ENCODE measurements at places on chromosomes 5 and 9.

DNA sequence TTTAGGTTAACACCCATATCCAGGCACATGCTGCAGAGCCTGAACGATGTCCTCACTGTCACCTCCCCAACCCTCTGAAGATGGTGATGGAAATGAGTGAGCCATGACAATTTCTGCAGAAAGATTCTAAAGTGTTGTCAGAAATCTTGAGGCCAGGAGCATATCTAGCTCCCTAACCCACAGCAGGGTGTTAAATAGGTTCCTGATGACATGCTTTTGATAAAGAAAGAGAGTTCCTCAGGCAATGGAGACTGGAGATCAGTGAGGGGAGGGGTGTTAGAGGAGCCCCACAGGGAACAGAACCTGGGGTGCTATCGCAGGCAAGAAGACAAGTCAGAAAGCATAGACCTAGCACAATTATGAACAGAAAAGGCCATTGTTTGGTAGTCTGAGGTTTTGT, 95.7 kb downstream of the ENC1 start:
- DNase-seq: no peak

GRCh38 chr5:75671506-75671905, 45.7 kb downstream of the POC5 start:
- no peak for DNase-seq

- DNase-seq: peak; percentile 54
These were observed at the start of gene NPDC1 for GRCh38 chr9:137046088-137046787. Gene NPDC1, minus strand, starts transcription at chr9:137046177. Its CDS starts 188 bp downstream, at chr9:137045989.

- no peak for DNase-seq
These were observed 64.3 kb upstream of the S1PR3 start for GRCh38 chr9:88926781-88927505.

DNA sequence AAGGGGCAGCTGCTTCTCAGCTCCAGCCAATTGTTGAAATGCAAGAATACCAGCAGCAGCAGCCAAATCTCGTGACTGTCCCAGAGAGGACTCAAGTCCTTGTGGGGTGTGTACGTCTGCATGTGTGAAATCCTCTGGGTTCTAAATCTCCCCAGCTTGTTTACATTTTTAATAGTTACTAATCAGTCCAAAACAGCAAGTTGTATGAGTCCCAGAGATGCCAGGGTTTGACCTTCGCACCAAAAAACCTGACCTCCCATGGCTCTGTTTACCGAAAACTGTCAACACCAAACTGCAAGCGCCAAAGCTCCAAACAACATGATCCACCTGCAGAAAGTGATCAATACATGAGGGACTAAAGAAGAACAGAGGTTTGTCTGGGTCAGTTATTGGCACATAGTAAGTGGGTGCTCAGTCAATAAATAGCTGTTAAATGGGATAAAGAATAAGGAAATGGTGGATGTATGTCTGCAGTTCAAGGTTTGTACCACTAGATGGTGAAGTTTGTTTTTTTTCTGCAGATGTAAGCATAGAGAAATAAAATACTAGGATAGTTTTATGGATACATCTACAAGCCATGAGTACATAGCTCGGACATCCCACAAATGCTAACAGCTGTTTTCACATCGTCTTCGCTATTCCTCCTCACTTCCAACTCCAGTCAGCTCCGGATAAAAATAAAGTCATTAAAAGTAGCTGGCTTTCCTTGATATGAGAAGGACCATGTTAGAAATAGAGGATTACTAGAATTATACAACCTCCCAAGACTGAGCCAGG, 85.3 kb upstream of the ADRB2 start:
- peak; percentile 1 for DNase-seq

GRCh38 chr5:58074222-58074621, 385.7 kb downstream of the PLK2 start:
- DNase-seq: no peak

- no peak for DNase-seq
These were observed 472.0 kb downstream of the ACTL7B start for GRCh38 chr9:108383796-108384195.

DNA sequence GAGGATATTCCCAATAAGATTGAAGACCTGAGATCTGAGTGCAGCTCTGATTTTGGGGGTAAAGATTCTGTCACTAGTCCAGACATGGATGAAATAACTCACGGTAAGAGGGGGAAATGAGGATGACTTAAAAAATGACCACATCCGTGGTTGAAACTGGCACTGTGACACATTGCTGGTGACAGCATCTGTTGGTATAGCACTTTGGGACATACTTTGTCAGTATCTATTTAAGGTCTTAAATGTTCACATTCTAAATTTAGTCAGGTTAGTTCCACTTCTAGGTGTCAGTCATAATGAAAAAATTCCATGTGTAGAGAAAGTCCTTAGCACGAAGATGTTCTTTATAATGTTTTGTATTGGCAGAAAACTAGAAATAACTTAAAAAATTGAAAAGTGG, 70.9 kb downstream of the GAPVD1 start:
- DNase-seq: no peak

DNA sequence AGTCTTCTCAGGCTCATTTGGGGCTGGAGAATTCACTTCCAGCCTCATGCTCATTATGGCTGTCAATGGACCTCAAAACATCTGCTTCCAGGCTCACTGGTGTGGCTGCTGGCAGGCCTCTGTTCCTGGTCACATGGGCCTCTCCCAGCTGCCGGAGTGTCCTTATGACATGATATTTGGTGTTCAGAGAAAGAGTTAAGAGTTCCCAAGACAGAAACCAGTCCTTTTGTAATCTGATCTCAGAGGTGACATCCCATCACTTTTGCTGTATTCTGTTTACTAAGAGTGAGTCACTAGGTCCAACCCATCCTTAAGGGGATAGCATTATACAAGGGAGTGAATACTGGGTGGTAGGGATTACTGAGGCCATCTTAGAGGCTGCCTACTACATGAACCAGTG, 104.6 kb downstream of the CACNA1B start:
- DNase-seq: no peak

DNA sequence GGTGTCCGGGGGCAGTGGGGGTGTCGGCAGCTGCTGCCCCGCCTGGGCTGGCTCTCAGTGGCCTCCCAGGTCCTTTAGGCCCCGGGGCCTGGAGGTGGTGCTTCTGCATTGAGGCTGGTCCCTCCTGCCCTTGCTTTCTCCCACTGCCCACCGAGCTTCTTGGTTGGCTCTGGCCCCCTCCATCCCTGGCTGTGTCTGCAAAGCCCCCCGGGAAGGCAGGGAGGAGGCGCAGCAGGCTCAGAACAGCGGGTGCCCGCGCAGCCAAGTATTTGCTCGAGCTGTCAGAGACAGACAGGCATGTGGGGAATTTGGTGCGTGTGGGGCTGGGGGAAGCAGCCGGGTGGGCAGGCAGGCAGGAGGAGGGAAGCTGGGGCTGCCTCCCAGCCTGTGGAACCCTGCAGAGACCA, 11.5 kb downstream of the CXXC5 start:
- no peak for DNase-seq

DNA sequence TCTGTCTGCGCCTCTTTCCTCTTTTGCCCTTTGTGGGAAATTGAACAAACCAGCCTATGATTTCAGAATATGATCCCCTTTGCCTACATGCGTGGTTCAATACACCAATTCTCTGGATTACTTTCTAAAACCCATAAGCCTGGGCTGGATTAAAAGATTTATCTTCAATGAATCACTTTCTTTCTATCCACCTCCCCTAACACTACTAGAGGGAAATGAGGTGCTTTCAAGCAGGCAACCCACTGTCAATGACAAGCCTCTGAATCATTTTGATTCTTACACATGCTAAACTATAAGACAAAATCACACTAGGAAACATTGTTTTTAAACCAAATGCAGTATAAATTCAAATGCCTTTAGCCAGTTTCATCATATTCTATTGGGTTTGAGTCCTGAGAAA, 257.5 kb downstream of the AGTPBP1 start:
- no peak for DNase-seq

DNA sequence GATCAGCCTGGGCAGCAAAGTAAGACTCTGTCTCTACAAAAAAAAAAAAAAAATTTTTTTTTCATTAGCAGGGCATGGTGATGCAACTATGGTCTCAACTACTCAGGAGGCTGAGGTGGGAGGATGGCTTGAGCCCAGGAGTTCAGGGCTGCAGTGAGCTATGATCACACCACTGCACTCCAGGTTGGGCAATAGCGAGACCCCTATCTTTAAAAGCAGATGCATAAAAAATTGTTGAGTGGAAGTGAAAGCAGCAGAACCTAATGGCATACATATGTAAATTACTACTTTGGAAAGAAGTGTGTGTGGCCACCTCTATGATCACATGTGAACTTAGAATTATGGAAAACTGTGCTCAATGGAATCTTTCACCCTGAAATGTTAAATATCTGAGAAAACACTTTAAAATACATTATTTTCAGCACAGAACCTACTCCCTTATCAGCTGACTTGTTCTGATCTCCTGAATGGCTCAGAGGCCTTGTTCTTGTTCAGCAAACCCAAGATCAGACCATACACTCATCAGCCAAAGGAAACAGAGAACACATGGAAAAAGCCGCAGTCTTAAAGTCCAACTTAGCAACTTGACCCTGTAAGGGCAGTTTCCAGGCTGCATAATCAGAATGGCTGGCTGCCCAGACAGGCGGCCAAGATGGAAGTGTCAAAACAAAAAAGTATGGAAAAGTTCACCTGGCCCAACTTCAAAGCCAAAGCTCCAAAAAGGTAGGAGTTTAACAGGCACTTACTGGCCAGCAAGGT, 56.5 kb downstream of the SIL1 start:
- no peak for DNase-seq

- no peak for DNase-seq
These were observed 9.4 kb downstream of the C9orf72 start for GRCh38 chr9:27563738-27564430.

- no peak for DNase-seq
These were observed 79.5 kb downstream of the OSMR start for GRCh38 chr5:38925154-38925925.

DNA sequence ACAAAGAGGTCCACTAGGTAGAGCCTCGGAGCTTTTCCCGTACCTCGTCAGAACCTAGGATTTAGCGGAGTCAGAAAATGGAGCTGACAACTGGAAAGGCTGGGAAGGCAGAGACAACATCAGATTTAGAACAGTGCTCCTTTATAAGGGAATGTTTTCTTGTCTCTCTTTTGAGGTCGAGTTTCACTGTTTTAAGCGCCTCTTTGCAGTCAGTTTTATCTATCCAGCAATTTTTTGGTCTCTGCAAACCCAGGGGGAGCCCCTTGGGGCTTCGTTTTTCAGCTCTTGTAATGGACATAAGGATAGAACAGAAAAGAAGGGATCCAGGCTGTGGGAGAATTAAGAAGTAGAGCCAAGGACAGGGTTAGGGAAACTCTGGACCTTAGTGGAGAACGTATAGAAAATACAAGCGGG, 80.5 kb downstream of the FNBP1 start:
- no peak for DNase-seq

DNA sequence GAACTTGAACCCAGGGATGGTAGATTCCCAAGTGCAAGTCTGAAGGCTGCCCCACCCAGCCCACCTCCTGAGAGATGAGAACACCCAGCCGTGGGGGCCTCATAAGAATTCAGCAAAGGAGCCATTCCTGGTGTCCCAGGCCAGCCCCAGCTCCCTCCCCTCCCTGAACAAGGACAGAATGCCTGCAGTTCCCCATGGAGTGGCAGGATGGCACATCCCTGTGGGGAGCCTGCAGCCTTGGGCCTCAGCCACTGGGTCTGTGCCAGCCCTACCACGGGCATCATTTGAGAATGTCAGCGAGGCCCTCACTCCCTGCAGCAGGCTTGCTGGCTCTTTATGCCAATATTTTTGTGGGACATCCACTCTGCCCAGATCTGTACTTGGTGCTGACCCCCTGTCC, 36.2 kb upstream of the RAPGEF1 start:
- DNase-seq: no peak

GRCh38 chr9:36974731-36975130, 59.3 kb downstream of the PAX5 start:
- DNase-seq: no peak

DNA sequence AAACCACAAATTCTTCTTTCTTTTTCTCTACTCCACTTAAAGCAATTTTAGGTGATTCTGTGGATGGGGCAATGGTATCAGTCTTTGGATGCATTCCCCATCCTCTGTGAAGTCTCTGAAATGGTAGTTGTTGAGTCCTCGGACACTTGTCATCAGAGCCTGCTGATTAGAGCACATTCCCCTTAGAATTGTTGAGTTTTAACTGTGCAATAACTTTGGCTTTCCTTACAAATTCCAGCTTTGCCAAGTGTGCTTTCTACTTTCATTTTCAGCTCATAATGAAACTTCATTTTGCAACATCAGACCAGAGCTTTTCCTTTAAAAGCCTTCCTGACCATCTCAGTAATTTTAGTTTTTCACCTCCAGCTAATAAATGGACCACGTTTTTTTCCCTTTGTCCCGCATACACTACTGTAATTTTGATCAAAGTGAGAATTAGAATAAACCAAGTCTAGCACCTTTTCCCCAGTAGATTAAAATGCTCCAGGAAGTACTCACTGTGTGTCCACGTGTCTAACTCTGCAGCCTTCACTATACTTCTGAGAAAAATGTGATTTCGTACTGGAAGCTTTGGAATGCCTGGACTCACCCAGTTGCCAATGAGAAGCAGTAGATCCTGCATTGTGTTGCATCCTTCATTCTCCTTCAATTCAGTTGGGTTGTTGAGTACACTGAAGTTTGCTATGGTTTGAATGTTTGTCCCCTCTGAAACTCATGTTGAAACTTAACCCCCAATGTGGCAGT, 135.6 kb downstream of the NTRK2 start:
- DNase-seq: no peak

GRCh38 chr5:761854-762710, 22.4 kb downstream of the ZDHHC11B start:
- no peak for DNase-seq

GRCh38 chr5:71782771-71783770, 64.0 kb downstream of the CARTPT start:
- DNase-seq: peak; percentile 27

- no peak for DNase-seq
These were observed 45.1 kb upstream of the ROR2 start for GRCh38 chr9:91995000-91995655.

- DNase-seq: no peak
These were observed 39.0 kb downstream of the DDX31 start for GRCh38 chr9:132630811-132631210.

DNA sequence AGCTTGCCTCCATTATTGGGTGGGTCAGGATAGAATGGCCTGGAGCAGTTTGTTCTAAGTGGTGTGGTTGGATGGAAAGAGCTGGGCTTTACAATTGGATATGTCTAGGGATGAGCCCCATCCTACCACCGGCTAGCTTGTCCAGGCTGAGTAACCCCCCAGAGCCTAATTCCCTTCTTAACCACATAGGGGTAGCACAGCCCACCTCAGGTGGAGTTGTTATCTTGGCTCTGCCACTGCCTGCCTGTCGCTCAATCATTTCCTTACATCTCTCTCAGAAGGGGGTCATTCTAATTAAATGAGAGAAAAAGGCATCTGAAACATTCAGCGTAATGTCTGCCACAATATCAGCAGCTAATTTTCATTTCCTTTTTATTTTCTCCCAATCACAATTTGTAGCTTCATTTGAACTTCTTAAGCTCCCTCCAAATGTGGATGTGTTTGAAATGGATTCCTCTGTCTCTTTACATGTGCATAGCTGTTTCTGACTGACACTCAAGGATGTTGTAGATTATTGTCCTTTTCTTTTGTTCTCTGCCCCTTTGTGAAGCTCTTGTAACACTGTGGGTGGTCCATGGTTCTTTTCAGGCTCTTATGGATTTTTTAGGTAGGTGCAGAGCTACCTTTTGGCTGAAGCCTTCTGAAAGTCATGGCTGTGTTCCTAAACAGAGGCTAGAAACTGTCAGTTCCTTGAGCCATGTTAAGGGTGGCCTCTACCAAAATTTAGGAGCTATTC, 383.1 kb upstream of the KLF4 start:
- no peak for DNase-seq
